Stimulated activated CD4-positive, alpha-beta T cell treated with anti-CD3 and anti-CD28 coated beads, Interleukin-2, amount 100 ng/mL, for 48 hours (primary cell): ENCODE measurements at places on chromosomes 4 and X.

GRCh38 chr4:23930750-23931488, 41.1 kb upstream of the PPARGC1A start:
- DNase-seq: no peak

- DNase-seq: no peak
Measured at GRCh38 chr4:39066371-39066770, 4.3 kb downstream of the KLHL5 start.

GRCh38 chrX:39750256-39750790, 347.4 kb downstream of the BCOR start:
- no peak for DNase-seq

GRCh38 chr4:6270636-6271121, 1.0 kb downstream of the WFS1 start:
- no peak for DNase-seq

DNA sequence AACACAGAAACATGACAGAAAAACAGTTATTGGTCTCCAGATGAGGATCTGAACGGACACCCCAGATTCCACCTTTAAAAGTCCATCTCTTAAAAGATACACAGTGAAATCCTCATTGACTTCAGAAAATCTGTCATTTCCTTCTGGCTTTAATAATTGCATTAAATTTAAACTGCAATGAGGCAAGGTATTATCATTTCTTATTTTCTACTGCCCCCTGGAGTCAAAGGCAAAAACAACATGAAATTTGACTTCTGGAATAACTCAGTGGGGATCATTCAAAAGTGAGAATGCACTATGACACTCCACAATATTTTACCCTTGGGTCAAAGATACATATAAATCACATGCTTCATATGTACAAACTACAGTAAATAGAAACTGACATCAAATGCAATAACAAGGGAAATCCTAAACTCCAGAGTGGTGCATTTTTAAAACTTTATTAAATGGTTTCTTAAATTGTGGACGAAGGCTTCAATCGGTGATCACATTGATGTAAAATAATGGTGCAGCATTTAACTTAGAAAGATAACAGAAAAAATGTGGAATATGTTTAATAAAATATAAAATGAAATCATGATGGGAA, 56.4 kb upstream of the SPANXN1 start:
- DNase-seq: no peak

GRCh38 chr4:121692261-121692660, 4.5 kb downstream of the ANXA5 start:
- DNase-seq: no peak

DNA sequence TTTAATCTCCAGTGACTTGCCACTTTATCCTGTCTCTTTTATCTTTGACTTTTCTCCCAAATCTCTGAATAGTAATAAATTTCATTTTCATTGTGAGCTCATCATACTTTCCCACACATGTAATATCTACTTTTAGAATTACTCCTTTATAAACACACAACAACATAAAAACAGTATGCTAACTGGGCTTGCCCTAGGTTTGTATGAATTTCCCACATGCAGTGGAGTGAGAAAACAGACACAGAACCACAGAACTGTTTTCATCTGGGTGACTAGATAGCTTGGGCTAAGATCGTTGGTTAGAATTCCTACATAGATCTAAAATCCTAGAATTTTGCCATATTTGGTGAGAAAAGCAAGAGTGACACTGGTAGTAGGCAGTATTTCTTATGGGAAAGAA, 409.5 kb downstream of the SPRY1 start:
- DNase-seq: no peak
